ENCODE measurements at places on chromosomes 1 and 21. TPM values are rescaled to one million over a fixed set of nuclear protein-coding genes. Genes with fewer than 3 reads are reported as not detected.

Gene MARK1
- total RNA-seq: not detected

Gene GSTM1
- total RNA-seq: 18.7 TPM

Gene KRTAP22-1
- total RNA-seq: not detected

Gene ZNF695
- total RNA-seq: not detected

Gene PAQR6
- 3.7 TPM for total RNA-seq

Gene KCTD3
- total RNA-seq: 0.39 TPM

Gene KCNJ10
- not detected for total RNA-seq

Gene S100A14
- total RNA-seq: not detected

Gene GUCA2B
- not detected for total RNA-seq

Gene TESK2
- total RNA-seq: 5.3 TPM

Gene AKR1A1
- 53.1 TPM for total RNA-seq

Gene PLEKHN1
- total RNA-seq: 2.5 TPM

Gene G0S2
- total RNA-seq: not detected

Gene SAMSN1
- 112 TPM for total RNA-seq

Gene EXTL2
- total RNA-seq: 1.6 TPM

Gene CD53
- total RNA-seq: 397 TPM

Gene PODN
- total RNA-seq: not detected

Gene OR10Z1
- not detected for total RNA-seq

Gene MNDA
- total RNA-seq: not detected

Gene S100A7A
- not detected for total RNA-seq

Gene PGLYRP4
- 0.20 TPM for total RNA-seq

Gene CRYBG2
- total RNA-seq: 2.3 TPM

Gene SH2D1B
- total RNA-seq: not detected

Gene SLC5A3
- total RNA-seq: 13.7 TPM

Gene RAB7B
- not detected for total RNA-seq

Gene PRR9
- not detected for total RNA-seq

Gene RGS21
- not detected for total RNA-seq

Gene SPRR2E
- not detected for total RNA-seq

Gene FBXO44
- total RNA-seq: 43.7 TPM

Gene SPRR5
- total RNA-seq: not detected

Gene STUM
- not detected for total RNA-seq

Gene ZNHIT6
- 16.4 TPM for total RNA-seq

Gene FHAD1
- not detected for total RNA-seq

Gene ALX3
- not detected for total RNA-seq

Gene CYB561D1
- total RNA-seq: 30.7 TPM

Gene MPZ
- 2.3 TPM for total RNA-seq

Gene MSH4
- 0.22 TPM for total RNA-seq

Gene PRMT6
- total RNA-seq: 7.8 TPM

Gene NUF2
- 1.5 TPM for total RNA-seq

Gene IL19
- total RNA-seq: not detected

Gene PDZK1
- not detected for total RNA-seq

Gene MROH9
- total RNA-seq: not detected

Gene MAD2L2
- total RNA-seq: 28.7 TPM

Gene ZSCAN20
- 0.94 TPM for total RNA-seq

Gene TMEM79
- 5.1 TPM for total RNA-seq

Gene HECTD3
- total RNA-seq: 58.4 TPM

Gene AMIGO1
- total RNA-seq: 6.6 TPM

Gene KIRREL1
- total RNA-seq: not detected

Gene IGFN1
- total RNA-seq: not detected

Gene SDC3
- 0.12 TPM for total RNA-seq
